ENCODE measurements at places on chromosomes 3 and 15.

- DNase-seq: no peak
These were observed 47.7 kb downstream of the TUSC7 start for GRCh38 chr3:116757315-116757714.

- DNase-seq: no peak
These were observed 172.4 kb downstream of the NR1D2 start for GRCh38 chr3:24117508-24117907.

DNA sequence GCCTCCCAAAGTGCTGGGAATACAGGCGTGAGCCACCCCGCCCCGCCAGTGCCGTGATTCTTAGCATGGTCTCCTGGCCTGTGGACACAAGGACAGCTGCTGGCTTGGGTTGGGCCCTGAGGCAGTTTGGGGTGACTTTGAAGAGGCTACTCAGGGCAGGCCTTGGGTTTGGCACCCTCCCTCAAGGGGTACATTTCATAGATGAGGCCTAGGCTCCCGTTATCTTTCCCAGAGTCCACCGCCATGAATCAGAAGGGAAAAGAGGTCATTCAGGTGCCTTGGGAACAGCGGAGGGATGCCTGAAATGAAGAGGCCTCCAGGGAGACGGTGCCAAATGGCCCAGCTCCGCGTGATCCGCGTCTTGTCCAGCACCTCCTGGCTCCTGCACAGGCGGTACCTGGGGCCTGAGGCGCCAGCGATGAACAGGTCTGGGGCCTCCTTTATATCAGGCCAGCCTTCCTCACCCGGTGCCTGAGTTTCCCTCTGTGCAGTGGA is 9.3 kb downstream of the GNAI2 start:
- no peak for DNase-seq

DNA sequence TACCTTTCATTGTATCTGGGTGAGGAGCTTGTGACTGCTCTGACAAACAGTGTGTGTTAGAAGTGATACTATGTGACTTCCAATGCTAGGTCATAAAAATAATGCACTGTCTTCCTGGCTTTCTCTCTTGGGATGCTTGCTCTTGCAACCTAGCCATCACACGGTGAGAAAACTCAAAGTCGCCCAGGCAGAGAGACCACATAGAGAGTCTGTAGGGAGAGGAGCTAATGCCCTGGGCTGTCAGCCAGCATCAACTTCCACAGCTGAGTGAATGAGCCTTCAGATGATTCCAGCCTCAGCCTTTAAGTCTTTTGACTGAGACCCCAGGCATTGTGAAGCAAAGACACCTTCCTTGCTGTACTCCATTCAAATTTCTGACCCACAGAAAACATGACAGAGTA is 220.6 kb upstream of the SGO1 start:
- DNase-seq: no peak

GRCh38 chr3:134364061-134364935 is 9.9 kb downstream of the AMOTL2 start:
- no peak for DNase-seq

- no peak for DNase-seq
These were observed 41.6 kb downstream of the IQCH start for GRCh38 chr15:67296188-67296587.

DNA sequence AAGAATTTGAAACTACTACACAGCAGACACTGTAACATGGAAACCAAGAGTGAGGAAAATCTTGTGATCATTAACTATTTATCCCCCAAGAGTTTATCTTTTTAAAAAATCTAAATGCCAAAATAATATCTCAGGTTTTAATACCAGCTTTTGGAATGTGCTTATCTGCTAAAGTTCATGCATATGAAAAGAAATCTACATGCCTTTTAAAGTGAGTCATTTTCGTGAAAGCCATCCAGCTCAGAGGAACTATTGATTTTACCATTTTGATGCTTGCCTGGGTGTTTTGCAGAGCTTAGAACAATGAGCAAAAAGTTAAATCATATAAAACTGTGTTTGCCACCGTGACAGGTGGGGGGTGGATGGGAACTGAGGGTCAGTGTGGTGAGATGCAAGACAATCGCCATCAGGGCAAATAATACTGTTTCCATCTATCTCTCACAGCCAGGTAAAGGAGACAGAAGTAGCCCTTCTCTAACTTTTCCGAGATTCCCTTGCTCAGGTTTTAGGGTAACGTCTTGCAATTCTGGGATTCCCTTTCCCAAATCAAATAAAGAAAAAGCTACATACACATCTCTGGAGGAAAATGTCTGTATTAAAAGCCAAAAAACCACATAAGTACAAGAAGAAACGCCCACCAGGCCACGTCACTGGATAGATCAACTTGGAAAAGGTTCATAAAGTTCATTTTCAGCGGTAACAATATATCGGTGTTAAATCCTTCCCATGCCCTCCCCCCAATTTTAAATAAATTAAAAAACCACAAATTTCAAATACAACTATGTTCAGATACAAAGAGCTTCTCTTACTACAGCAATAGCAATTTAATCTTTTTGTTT is 2.0 kb downstream of the TMEM158 start:
- no peak for DNase-seq

GRCh38 chr15:77045985-77046384 is 24.9 kb downstream of the TSPAN3 start:
- DNase-seq: no peak

DNA sequence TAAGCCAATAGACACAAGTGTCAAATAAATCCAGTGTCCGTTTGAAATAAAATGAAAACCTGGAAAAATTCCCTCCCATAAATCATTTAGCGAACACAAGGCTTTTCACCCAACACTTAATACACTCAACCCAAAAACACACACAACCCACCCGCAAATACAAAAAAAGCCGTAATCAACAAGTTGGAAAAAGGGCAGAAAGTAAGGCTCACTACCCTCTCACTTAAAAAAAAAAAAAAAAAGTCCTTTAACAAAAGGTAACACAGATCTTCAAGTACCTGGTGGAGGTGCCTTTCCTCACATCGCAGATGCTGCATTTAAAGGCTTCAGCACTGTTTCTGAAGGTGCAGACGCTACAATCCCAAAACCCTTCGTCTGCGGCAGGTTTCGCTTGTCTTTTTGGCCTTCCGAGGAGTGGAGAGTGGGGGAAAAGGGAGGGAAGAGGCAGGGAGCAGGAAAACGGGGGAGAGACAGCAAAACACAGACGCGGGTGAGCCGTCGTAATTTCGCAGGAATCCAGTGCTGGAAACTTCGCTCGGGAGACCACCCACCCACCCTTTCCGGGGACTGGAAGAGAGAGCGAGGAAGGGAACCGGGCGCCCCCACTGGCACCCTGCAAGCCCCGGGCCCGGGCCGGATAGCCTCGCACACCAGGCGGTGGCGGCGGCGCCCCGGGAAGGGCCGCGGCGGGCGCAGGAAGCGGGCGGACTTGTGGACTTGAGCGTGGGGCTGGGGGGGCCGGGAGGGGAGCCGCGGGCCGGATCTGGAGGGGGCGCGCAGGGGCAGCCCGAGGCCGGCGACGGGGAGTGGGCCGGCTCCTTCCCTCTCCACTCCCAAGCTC is 401.8 kb downstream of the SHQ1 start:
- DNase-seq: peak; percentile 18

DNA sequence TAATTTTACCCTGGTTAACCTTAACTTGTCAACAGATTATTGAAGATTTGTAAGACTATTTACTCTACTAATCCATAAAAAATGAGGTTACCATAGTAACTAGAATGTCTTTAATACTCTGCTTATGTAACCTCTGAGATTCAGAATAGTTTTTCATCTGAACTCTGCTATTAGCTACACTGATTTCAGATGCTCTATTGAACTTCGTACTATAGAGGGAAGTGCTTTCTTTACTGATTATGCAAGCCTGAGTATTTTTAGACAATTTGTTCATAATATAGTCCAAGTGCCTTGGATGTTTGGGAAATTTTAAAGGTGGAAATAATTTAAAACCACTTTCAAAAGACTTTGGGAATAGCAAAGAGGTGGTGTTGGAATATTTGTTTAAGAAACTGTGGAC is 107.9 kb upstream of the GBE1 start:
- DNase-seq: no peak

DNA sequence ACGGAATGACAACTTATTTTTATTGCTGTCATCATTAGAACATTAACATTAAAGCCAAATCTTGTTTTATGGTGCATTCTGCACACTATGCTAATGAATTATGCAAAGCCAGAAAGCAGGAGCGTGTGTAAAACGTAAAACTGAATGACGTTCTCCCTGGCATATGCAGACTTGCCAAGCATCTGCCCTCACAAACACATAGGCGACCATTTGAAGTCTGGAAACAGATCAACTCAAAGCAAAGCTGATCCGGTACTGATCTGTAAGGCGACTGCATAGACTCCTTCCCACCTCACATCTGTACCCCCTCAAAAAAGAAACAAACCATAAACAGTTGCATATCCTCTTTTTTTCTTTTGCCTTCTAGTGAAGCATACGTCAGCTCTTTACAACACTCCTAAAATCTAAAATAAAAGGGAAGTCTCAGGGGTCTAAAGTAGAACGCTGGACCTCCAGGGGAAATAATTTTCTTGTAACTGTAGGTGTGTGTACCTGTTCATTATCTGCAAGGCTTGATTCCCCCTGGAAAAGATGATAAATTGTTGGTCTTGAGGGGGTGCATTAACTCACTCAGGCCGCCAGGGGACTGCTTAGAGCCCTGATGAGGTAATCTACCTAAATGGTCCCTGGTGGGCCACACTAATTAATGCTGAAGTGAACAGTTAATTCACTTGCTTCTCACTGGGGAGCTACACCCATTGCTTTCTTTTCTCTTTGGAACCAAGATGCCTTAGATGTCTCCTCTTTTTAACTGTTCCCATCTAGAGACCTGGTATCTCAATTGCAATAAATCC is 231.4 kb downstream of the CDIN1 start:
- DNase-seq: no peak

DNA sequence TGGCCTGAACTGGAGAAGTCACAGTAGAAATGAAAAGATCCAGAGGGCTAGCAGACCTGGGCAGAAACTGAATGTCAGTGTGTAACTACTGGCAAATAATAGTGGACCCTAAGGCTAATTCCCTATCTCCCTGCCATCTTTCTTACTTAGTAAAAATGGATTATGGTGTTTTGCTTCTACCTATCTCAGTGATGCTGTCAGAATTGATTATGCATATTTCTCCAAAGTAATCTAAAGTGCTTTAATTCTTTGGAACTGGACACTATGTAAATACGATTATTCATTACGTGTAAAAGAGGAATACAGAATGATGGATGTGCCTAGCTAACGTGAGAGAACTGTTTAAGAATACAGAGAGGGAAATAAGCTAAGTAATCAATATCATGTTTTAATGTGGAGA is 651.9 kb downstream of the NLGN1 start:
- DNase-seq: no peak

DNA sequence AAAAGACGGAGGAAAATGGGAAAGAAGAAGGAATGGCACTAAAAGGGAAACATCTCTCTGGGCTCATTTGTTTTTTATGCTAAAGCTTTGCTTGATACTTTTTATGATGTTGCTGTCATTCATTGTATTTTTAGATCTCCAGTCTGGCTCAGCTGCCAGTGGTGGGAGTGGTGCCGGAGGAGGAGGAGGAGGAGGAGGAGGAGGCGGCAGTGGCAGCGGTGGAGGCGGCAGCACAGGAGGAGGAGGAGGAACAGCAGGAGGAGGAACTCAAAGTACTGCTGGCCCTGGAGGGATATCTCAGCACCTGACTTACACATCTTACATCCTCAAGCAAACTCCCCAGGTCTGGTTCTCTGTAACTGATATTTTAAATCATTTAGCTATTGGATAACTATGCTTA is 49.6 kb downstream of the MAP6D1 start:
- no peak for DNase-seq

GRCh38 chr15:73578026-73578425 is 55.2 kb downstream of the NPTN start:
- DNase-seq: no peak

DNA sequence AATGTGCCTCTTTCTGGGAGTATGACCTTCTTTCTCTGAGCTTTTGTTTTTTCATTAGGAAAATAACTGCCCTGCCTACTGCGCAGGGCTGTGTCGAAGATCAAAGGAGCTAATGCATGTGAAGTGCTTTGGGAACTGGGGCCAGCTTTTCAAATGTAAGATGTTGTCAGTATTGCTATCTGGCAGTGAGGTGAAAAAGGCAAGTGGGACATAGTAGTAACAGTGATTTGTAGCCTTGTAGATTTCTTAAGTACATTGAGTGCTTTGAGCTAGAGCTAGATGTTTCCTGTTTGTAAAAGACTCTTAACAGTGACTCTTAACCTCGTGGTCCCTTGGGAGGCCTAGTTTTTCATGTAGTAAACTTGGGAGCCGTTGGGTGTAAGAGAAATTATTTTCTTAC is 126.5 kb downstream of the ECT2 start:
- no peak for DNase-seq

DNA sequence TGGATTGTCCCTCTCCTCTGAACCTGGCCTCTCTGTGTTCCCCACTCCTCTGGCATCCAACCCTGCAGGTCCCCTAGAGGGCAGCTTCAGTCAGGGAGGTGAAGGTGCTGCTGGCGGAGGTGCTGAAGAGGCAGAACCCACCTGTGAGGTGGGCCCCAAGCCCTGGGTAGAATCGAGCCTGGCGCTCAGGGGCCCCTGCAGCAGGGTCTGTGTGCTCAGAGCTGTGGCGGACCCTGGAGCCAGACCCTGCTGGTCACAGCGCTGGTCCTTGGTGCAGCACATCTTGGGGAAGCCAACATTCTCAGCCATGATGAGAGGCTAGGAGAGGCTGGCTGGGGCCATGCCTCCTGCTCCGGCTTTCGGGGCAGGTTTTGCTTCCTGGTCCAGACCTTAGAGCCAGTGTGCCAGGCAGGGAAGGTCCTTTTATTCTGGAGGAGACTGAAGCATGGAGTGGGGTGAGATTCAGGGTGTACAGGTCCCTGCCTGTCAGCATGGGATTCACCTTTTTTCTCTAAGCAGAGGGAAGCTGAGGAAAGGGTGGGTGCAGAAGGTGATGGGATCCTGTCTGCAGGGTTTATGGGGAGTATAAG is 54.7 kb upstream of the TAMM41 start:
- DNase-seq: no peak

All from LNCaP clone FGC (cell line).